Thoracic aorta (tissue), 2 donors: ENCODE measurements at places on chromosomes 13 and 19. TPM values are rescaled to one million over a fixed set of nuclear protein-coding genes. Genes with fewer than 3 reads are reported as not detected.

DNA sequence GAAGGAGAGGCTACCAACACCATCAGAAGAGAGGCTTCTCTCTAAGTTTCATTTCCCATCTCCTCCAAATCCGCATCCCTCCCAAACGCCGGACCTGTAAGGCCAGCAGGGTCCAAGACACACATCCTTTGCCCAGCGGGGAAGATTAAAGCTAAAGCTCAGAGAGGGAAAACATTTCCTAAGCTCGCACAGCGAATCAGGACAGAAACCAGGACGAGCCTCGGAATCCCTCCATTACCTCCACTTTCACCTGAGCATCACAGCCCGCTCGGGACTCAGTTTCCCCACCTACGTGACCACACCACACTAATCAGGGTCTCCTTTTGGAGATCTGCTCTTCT lies 711 bp upstream of the FOSB start:
- no peak for DNase-seq

DNA sequence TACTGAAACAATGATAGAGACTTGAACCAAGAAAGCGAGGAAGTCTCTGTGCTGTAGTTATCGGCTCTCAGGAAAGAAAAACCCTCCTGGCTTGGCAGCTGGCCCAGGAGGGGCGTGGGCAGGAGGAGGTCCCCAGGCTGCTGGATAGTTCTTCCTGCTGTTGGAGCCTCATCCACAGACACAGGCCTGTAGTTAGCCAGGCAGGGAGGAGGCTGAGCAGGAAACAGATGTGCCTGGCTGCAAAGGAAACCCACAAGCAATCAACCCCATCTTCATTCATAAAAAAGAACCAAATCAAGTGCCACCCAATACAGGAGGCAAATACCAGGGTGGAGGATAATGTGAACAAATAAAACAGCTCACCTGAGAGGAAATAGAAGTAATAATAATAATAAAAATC lies 86.2 kb downstream of the IRS2 start:
- DNase-seq: no peak

SLC25A41 gene
- total RNA-seq: not detected

- DNase-seq: no peak
Observed at GRCh38 chr19:1884719-1885334, 469 bp downstream of the ABHD17A start.

GRCh38 chr19:33254245-33254824 lies 28.7 kb upstream of the SLC7A10 start:
- DNase-seq: no peak

PRRG2 gene
- not detected for total RNA-seq

NLRP5 gene
- total RNA-seq: not detected

CEACAM5 gene
- total RNA-seq: not detected

FUT1 gene
- 0.27 TPM for total RNA-seq

DNA sequence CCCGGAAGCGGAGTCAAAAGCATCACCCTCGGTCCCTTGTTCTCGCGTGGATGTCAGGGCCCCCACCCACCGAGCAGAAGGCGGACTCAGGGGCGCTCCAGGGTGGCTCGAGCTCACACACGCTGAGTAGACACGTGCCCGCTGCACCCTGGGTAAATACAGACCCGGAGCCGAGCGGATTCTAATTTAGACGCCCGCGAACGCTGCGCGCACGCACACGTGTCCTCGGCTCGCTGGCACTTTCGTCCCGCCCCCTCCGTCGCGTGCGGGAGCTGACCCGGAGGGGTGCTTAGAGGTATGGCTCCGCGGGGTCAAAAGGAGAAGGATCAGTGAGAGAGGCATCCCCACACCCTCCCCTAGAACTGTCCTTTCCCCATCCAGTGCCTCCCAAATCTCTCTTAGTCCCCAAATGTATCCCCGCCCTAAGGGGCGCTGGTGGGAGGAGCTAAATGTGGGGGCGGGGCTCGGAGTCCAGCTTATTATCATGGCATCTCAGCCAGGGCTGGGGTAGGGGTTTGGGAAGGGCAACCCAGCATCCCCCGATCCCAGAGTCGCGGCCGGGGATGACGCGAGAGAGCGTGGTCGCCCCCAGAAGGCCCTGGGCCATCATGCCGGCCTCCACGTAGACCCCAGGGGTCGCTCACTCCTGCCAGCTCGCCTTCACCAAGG lies 451 bp upstream of the ICAM5 start:
- no peak for DNase-seq

- DNase-seq: no peak
Observed at GRCh38 chr13:47170971-47171370, 274.1 kb upstream of the HTR2A start.

ZNF677 gene
- total RNA-seq: 21.7 TPM

GRCh38 chr19:28542394-28543243 lies 670.3 kb downstream of the UQCRFS1 start:
- DNase-seq: no peak

- no peak for DNase-seq
Observed at GRCh38 chr13:109209526-109209925, 576.9 kb downstream of the IRS2 start.

DNA sequence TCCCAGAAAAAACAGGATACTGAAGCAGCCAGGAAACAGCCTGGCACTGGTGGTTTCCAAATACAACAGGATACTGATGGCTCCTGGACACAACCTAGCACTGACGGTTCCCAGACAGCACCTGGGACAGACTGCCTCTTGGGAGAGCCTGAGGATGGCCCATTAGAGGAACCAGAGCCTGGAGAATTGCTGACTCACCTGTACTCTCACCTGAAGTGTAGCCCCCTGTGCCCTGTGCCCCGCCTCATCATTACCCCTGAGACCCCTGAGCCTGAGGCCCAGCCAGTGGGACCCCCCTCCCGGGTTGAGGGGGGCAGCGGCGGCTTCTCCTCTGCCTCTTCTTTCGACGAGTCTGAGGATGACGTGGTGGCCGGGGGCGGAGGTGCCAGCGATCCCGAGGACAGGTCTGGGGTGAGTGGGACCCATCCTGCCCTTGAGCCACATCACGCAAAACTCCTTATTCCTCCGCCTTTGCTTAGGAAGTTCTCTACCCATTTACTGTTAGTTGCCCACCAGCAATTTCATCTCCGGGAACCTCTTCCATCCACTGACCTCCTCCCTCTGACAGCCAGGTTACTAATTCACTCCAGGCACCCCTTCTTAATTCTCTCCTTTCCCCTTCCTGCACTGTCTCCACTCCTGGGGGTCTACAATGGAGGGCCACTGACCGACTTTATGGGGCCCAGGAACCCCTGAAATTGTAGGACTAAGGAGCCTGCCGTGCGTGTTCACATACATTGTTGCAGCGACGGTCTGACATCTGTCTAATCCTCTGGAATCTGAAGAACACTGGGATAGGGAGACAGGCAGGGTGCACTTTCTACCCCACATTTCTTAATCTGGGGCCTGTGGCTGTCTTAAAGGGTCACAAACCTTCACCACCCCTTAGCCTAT lies 1.2 kb downstream of the ITPKC start:
- DNase-seq: no peak

GRCh38 chr13:48142436-48142835 lies 47.5 kb upstream of the MED4 start:
- no peak for DNase-seq

DNA sequence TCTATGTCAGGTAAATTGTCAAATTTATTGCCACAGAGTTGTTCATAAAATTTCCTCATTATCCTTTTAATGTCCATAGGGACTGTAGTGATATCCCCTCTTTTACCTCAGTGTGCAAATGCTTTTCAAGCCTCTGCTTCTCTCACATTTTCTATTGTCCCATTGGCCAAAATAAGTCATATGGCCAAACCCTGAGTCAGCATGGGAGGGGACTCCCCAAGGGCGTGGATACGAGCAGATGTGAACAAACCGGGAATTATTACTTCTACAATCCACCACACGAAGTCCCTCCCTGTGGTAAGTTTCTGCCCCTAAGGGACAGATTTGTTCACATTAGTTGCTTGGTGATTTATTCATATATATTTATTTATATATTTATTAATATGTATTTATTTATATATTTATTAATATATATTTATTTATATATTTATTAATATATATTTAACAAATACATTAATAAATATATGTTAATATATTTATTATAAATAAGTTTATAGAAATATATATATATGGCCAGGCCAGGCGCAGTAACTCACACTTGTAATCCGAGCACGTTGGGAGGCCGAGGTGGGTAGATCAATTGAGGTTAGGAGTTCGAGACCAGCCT lies 20.1 kb upstream of the CAMSAP3 start:
- no peak for DNase-seq

- no peak for DNase-seq
Observed at GRCh38 chr19:30338878-30339623, 33.1 kb upstream of the ZNF536 start.

CYP4F2 gene
- not detected for total RNA-seq
